ENCODE measurements at places on chromosomes 2 and 18. TPM values are rescaled to one million over a fixed set of nuclear protein-coding genes. Genes with fewer than 3 reads are reported as not detected.

- H3K27me3 ChIP-seq: no peaks in the 10 kb centered on the region
- no peak for DNase-seq
- no peaks in the 10 kb centered on the region for H3K4me1 ChIP-seq
- no peak overlapping the region for H3K27ac ChIP-seq
- H3K4me3 ChIP-seq: no peak overlapping the region
- H3K36me3 ChIP-seq: no peaks in the 10 kb centered on the region
Observed at GRCh38 chr18:23369266-23369665, 83.8 kb upstream of the RIOK3 start.

- no peaks in the 10 kb centered on the region for H3K27me3 ChIP-seq
- no peak overlapping the region for H3K4me3 ChIP-seq
- no peaks in the 10 kb centered on the region for H3K36me3 ChIP-seq
- DNase-seq: no peak
- H3K27ac ChIP-seq: no peak overlapping the region
Observed at GRCh38 chr2:223460774-223461211, 141.4 kb downstream of the SCG2 start.

- DNase-seq: no peak
- H3K4me1 ChIP-seq: peaks cover 5% of the 10 kb centered on the region
- H3K4me3 ChIP-seq: no peak overlapping the region
Observed at GRCh38 chr2:111231532-111232252, 111.0 kb downstream of the BCL2L11 start.

DNA sequence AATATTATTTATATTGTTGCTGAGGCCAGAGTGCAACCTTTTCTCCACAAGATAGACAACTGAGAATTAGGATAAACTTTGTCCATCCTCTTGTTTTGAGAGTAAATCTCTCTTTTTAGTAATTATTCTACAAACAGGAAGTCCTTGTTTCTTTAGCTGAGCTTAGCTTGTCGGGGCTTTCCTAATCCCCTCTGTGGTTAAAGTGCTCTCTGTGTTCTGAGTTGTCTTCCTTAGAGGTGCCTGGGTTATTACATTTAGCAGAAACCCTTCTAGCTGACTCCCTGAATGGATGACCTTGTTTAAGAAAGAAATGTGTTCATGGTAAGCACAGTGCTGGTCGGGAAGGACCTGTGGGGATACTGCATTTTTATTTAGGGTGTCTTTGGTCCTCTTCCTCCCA is 12.7 kb downstream of the USP39 start:
- H3K4me3 ChIP-seq: no peak overlapping the region
- H3K4me1 ChIP-seq: peaks cover 16% of the 10 kb centered on the region
- no peak for DNase-seq
- H3K27me3 ChIP-seq: no peaks in the 10 kb centered on the region
- H3K27ac ChIP-seq: peak overlapping the region; percentile 74

DNA sequence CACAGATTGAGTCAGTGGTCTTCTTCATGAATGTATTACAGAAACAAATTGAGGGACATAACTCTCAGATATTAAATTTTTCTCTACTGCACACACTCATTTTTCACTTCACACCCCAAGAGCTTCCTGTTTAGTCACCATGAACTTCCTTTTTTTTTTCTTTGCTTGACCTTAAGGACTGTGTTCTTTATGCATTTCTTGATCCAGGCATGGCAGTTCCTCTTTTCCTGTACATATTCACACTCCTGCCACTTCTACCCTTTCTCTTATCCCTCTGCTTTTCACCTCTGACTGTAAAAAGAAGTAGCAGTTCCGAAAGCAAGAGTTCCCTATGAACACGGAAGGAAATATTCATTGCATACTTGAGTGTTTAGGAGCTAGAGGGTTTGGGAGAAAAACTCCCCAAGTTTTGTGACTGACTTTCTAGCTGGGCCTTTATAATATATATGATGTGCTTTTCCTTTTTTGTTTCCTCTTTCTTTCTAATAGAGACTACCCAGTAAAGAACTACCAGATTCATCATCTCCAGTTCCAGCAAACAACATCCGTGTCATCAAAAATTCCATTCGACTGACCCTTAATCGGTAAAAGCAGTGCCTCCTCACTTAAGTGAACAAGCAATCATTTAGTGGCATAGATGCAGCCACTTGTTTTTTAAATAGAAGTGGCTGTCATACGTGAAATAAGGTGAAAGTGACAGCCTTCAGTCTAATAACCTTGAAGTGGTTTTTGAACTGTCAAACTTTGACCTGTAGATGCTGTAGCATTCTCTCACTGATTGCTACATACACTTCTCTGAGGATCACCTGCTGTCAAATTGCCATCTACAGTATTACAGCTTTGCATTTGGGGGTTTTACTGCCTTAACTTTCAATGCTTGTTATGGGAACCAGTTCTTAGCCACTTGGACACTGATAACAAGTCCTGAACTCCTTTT is 40.8 kb downstream of the PAPOLG start:
- peaks cover 20% of the 10 kb centered on the region for H3K4me1 ChIP-seq
- H3K4me3 ChIP-seq: no peak overlapping the region
- H3K36me3 ChIP-seq: peaks cover 27% of the 10 kb centered on the region
- H3K27me3 ChIP-seq: no peaks in the 10 kb centered on the region
- DNase-seq: no peak

GRCh38 chr2:73436019-73436418 is 50.4 kb downstream of the ALMS1 start:
- DNase-seq: no peak
- no peak overlapping the region for H3K27ac ChIP-seq
- H3K36me3 ChIP-seq: peaks cover 14% of the 10 kb centered on the region
- no peak overlapping the region for H3K4me3 ChIP-seq
- H3K27me3 ChIP-seq: no peaks in the 10 kb centered on the region
- no peaks in the 10 kb centered on the region for H3K4me1 ChIP-seq

DNA sequence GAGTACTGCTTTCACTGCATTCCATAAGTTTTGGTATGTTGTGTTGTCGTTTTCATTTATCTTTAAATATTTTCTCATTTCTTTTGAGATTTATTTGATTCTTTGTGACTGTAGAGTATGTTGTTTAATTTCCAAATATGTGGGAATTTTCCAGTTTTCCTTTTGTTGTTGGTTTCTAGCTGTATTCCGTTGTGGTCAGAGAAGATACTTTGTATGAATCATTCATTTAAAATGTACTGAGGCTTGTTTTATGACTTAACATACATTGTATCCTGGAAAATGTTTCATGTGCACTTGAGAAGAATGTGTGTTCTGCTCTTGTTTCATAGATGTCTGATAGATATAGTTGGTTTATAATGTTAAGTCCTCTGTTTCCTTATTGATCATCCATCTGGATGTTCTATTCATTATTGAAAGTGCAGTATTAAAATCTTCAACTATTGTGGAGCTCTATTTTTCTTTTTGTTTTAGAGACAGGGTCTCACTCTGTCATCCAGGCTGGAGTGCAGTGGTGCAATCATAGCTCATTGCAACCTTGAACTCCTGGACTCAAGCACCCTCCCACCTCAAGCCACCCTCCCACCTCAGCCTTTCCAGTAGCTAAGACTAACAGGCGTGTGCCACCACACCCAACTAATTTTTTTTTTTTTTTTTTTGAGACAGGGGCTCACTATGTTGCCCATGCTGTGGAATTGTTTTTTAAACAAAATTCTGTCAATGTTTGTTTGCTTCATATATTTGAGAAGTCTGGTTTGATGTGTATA is 96.8 kb downstream of the TAF4B start:
- no peaks in the 10 kb centered on the region for H3K27me3 ChIP-seq
- H3K4me3 ChIP-seq: no peak overlapping the region
- H3K36me3 ChIP-seq: peaks cover 42% of the 10 kb centered on the region
- H3K4me1 ChIP-seq: peaks cover 17% of the 10 kb centered on the region
- H3K27ac ChIP-seq: no peak overlapping the region

- no peaks in the 10 kb centered on the region for H3K36me3 ChIP-seq
- H3K27ac ChIP-seq: no peak overlapping the region
- DNase-seq: no peak
- H3K27me3 ChIP-seq: no peaks in the 10 kb centered on the region
Observed at GRCh38 chr2:4424153-4424552, 720.8 kb downstream of the DCDC2C start.

The CAPG gene
- total RNA-seq: 10.2 TPM

DNA sequence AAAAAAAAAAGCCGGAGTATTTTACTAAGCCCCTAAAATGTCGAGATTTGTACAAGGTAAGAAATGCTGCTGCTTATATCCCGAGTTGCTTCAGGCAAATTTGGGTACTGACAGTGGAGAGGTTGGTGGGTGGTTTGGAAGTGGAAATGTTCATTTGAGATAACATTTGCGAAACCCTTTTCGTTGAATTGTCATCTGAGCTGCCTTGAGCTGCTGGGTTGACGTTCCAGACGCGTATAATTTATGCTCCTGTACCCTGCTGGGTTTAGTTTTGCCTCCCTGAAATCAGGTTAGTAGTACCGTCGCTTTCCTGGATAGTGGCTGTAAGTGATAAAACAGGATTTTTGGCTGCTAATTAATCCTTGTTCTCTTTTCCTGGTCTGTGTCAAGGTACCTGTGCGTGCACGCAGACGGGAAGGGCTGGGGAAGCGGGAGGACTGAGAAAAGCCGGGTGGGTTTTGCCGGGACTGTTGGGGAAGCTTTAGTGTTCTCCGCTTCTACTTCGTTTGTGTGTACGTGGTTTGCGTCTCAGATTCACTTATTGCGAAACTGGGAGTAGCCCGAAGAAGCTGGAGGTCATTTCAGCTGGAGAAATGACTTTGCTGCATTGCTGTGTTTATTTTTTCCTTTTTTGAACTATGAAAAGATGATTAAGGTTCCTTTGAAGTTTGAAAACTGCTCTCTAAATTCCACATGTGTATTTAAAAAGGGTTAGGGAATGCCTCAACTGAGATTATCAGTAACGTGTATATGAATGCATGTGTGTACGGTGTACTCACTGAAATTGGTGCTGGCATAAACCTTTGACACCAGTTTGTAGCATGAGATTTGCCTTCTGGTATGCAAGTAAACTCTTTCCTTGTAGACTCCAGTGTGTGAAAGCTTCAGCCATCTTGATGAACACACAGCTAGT is 709 bp downstream of the UGP2 start:
- peaks cover 42% of the 10 kb centered on the region for H3K4me1 ChIP-seq
- peaks cover 8% of the 10 kb centered on the region for H3K36me3 ChIP-seq
- peak overlapping the region; percentile 99 for H3K27ac ChIP-seq
- no peaks in the 10 kb centered on the region for H3K27me3 ChIP-seq
- DNase-seq: peak; percentile 28

The ANKRD62 gene
- total RNA-seq: not detected

- no peaks in the 10 kb centered on the region for H3K4me1 ChIP-seq
- DNase-seq: no peak
- no peak overlapping the region for H3K27ac ChIP-seq
- no peak overlapping the region for H3K4me3 ChIP-seq
- H3K36me3 ChIP-seq: no peaks in the 10 kb centered on the region
Observed at GRCh38 chr2:219334076-219334475, 1.5 kb upstream of the RESP18 start.

The SLC4A5 gene
- total RNA-seq: 1.1 TPM

DNA sequence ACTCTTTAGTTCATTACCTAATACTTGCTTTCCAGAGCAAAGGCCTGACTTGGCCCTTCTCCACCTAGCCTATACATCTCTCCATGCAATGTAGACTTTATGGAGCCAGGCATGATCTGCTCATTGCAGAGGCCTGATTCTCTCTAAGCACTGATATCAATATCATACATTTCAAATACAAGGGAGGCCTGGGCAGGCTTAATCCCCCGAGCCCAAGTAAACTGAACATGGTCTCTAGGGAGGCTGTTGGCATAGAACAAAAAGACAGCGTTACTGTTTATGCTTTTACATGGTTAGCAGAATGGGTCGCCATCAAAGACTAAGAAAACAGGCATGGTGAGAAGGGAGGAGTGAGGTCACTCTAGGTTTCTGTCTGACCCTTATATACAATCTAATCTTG is 695.1 kb downstream of the ZEB2 start:
- no peak overlapping the region for H3K4me3 ChIP-seq
- H3K36me3 ChIP-seq: no peaks in the 10 kb centered on the region
- no peaks in the 10 kb centered on the region for H3K4me1 ChIP-seq
- no peak for DNase-seq

GRCh38 chr18:74550886-74551285 is 16.6 kb downstream of the CNDP1 start:
- H3K4me1 ChIP-seq: no peaks in the 10 kb centered on the region
- peaks cover 2% of the 10 kb centered on the region for H3K27me3 ChIP-seq
- no peak overlapping the region for H3K4me3 ChIP-seq

GRCh38 chr2:55891671-55892094 is 31.9 kb downstream of the EFEMP1 start:
- H3K27ac ChIP-seq: no peak overlapping the region
- no peak overlapping the region for H3K4me3 ChIP-seq
- no peaks in the 10 kb centered on the region for H3K27me3 ChIP-seq
- DNase-seq: no peak
- no peaks in the 10 kb centered on the region for H3K4me1 ChIP-seq

The FBXO41 gene
- total RNA-seq: 11.8 TPM

The MEP1B gene
- not detected for total RNA-seq

DNA sequence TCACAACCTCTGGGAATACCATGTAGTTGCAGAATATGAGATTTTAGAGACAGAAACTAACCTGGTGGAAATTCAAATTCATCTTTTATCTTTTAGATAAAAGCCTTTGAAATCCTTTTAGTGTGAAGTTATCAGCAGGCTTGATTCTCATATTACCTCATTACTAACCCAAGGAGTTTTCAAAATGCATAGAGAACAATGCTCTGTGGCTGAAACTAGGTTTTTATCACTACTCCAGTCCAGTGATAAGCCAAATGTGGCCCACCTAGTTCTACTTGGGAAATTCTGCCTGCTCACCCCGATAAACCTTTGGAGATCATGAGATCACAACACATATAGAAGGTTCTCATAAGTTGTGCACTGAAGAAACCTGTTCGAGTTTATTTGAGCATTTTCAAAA is 121.7 kb downstream of the MMADHC start:
- H3K36me3 ChIP-seq: no peaks in the 10 kb centered on the region
- H3K4me3 ChIP-seq: no peak overlapping the region
- DNase-seq: no peak
- H3K27ac ChIP-seq: no peak overlapping the region
- no peaks in the 10 kb centered on the region for H3K4me1 ChIP-seq

The TBR1 gene
- not detected for total RNA-seq

GRCh38 chr2:57981083-57981768 is 65.4 kb upstream of the VRK2 start:
- H3K27me3 ChIP-seq: peaks cover 2% of the 10 kb centered on the region
- H3K36me3 ChIP-seq: peaks cover 1% of the 10 kb centered on the region
- no peak overlapping the region for H3K4me3 ChIP-seq
- H3K4me1 ChIP-seq: no peaks in the 10 kb centered on the region
- DNase-seq: no peak

The CNTNAP5 gene
- total RNA-seq: not detected

The APCDD1 gene
- not detected for total RNA-seq

The SERPINB11 gene
- not detected for total RNA-seq

The RHBDD1 gene
- 43.3 TPM for total RNA-seq
